ENCODE measurements at places on chromosomes 2 and 18.

DNA sequence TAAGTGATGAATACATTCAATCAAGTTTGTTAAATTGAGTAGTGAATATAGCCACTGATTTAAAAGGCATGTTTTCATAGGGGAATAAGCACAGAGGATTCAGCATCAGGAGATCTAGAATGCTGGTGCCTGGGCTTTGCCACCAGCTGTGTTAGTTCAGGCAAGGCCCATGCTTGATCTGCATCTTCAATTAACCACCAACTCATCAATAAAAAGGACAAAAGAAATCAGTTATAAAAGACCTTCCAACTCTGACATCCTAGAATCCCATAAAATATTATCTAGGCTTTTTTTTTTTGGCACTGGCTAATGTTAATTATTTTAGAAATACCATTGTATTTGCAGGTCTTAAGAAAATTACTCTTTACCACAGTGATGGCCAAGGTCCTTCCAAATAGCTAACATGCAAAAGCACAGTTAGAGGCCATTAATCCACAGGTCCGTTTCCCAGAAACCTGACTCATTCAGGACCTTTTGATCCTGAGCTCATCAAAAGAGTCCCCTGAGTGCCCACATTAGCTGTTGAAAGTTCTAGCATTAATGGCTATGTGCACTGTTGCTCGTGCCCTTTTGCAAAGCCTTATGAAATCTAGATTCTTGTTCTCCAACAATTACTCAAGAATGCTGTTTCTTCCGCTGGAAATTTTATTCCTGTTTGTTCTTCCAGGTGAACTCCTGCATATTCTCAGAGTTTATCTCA lies 170.0 kb downstream of the CYRIA start:
- H3K36me3 ChIP-seq: no peaks in the 10 kb centered on the region
- no peak overlapping the region for H3K4me3 ChIP-seq

- DNase-seq: no peak
- no peak overlapping the region for H3K4me3 ChIP-seq
- no peak overlapping the region for H3K27ac ChIP-seq
Observed at GRCh38 chr2:151165105-151165684, 96.5 kb downstream of the RBM43 start.

DNA sequence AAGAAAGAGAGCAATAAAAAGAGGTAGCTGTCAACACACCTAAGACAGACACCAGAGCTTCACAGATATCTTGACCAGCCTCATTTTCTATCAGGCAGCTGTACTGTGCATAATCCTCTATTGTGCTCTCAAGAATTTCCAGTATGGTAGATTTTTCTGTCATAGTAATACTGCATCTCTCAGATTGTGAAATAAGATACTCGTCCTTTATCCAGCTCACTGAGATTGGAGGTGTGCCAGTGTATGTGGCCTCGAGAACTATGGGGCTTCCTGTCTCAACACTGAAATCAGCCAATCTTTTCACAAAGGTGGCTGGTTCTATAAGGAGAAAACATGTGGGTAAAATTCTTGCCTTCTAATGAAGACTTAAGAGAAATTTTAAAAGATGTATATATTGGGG lies 88.9 kb downstream of the TTN start:
- H3K27ac ChIP-seq: no peak overlapping the region
- no peaks in the 10 kb centered on the region for H3K4me1 ChIP-seq
- H3K36me3 ChIP-seq: no peaks in the 10 kb centered on the region
- H3K4me3 ChIP-seq: no peak overlapping the region

- no peaks in the 10 kb centered on the region for H3K4me1 ChIP-seq
- no peaks in the 10 kb centered on the region for H3K36me3 ChIP-seq
- H3K4me3 ChIP-seq: no peak overlapping the region
- no peak overlapping the region for H3K27ac ChIP-seq
Observed at GRCh38 chr2:188473306-188473705, 181.6 kb downstream of the GULP1 start.

- no peak for DNase-seq
- H3K36me3 ChIP-seq: no peaks in the 10 kb centered on the region
Observed at GRCh38 chr2:8889978-8890377, 52.6 kb upstream of the KIDINS220 start.

- no peak overlapping the region for H3K4me3 ChIP-seq
- DNase-seq: no peak
- H3K4me1 ChIP-seq: no peaks in the 10 kb centered on the region
- no peak overlapping the region for H3K27ac ChIP-seq
- no peaks in the 10 kb centered on the region for H3K36me3 ChIP-seq
Observed at GRCh38 chr2:145380436-145381017, 860.6 kb upstream of the ZEB2 start.

DNA sequence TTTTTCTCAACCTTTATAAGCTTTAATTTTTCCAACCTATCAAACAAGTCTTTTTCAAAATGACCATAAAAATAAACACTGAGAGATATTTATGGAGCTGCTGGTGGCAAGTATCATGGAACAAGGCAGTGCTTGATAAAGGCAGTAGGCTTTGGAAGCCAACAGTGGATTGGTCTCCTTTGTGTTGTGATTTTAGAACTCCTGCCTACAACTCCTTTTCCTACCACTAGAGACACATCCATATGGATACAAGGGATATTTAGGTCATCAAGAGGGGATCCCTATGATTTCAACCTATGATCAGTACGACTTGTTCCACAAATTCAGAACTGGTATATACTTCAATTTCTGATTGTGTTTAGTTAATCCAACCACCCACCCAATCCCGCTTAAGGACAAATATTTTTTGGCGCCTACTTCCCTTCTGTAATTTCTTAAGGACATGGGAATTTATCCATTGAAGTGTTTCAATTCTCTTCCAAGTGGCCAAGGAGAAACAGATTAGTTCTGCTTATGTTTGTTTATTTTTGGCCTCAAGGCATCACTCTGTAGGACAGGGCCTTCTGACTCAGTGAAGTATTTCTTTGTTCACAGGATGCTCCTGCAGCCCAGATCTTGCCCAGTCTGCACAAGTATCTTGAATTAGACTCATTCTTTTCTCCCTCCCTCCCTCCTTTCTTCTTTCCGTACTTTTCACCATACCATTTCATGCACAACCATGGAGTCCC lies 2119.6 kb upstream of the PIK3C3 start:
- no peak for DNase-seq
- no peaks in the 10 kb centered on the region for H3K4me1 ChIP-seq
- H3K36me3 ChIP-seq: no peaks in the 10 kb centered on the region

GRCh38 chr2:48944956-48945355 lies 189.4 kb upstream of the LHCGR start:
- H3K27me3 ChIP-seq: no peaks in the 10 kb centered on the region
- no peak overlapping the region for H3K4me3 ChIP-seq
- no peak overlapping the region for H3K27ac ChIP-seq
- H3K36me3 ChIP-seq: no peaks in the 10 kb centered on the region
- H3K4me1 ChIP-seq: no peaks in the 10 kb centered on the region

DNA sequence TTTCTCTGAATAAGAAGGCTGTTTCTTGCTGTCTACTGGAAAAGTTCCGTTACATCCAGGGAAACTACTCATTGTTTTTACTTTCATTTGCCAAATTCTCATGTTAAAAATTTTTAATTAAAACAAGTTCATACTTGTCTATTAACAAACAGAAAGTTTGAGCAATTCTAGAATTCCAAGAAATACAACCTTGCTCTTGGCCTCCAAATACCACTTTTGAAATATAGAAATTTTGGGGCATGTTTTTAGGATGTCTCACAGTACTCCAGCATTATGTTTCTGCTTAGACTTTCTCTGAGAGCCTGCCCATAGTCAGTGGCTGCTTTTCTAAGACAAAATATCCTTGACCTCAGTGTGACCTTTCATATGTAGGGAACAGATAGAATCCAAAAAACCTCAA lies 228.7 kb upstream of the RND3 start:
- H3K36me3 ChIP-seq: no peaks in the 10 kb centered on the region
- DNase-seq: no peak
- H3K27ac ChIP-seq: no peak overlapping the region
- H3K27me3 ChIP-seq: no peaks in the 10 kb centered on the region
- H3K4me1 ChIP-seq: no peaks in the 10 kb centered on the region

GRCh38 chr2:104582471-104582870 lies 271.4 kb upstream of the POU3F3 start:
- DNase-seq: no peak
- H3K36me3 ChIP-seq: no peaks in the 10 kb centered on the region
- H3K27me3 ChIP-seq: no peaks in the 10 kb centered on the region
- H3K4me1 ChIP-seq: no peaks in the 10 kb centered on the region
- no peak overlapping the region for H3K27ac ChIP-seq
- H3K4me3 ChIP-seq: no peak overlapping the region

- no peaks in the 10 kb centered on the region for H3K4me1 ChIP-seq
- no peak overlapping the region for H3K27ac ChIP-seq
- DNase-seq: no peak
- H3K36me3 ChIP-seq: no peaks in the 10 kb centered on the region
Observed at GRCh38 chr2:13543550-13543949, 826.8 kb downstream of the TRIB2 start.

DNA sequence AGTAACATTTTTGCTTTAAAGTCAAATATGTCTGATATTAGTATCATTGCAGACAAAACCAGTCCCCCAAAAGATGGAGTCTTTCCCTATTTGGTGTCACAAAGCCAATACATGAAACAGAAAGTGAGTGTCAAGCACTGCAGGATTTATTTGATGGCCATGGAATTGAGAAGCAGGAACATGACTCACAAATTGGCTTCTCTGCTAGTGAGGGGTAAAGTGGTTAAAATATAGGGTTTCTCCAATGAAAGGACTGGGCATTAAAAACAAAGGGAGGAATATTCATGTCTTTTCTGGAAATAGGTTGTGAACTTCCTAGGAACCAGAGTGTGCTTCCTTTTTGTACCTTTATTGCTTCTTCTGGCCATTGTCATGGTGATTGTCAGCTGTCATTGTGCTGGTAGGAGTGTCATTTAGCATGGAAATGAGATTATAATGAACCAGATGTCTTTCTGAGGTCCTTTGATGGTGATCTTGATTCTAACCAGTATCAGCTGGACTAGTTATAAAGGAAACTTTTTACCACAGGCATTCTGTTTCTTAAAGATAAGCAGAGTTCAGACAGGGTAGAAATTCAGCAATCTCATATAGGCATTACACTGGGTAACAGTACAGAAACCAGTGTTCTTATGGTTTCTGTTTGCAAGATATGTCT lies 4.1 kb downstream of the REG1B start:
- no peak overlapping the region for H3K27ac ChIP-seq
- no peak for DNase-seq
- H3K4me3 ChIP-seq: no peak overlapping the region
- no peaks in the 10 kb centered on the region for H3K36me3 ChIP-seq

Data from upper lobe of right lung (tissue), 1 donor.